Thoracic aorta (tissue), 2 donors: ENCODE measurements at places on chromosomes 7 and 10. TPM values are rescaled to one million over a fixed set of nuclear protein-coding genes. Genes with fewer than 3 reads are reported as not detected.

Gene RGS10
- total RNA-seq = 37.1 TPM

Gene TRIM56
- total RNA-seq = 44.5 TPM

Gene C10orf105
- total RNA-seq = not detected

Gene PHKG1
- total RNA-seq = 10.9 TPM

Gene SEMA3E
- 3.4 TPM for total RNA-seq

Gene HMX2
- total RNA-seq = not detected

Gene CLRN3
- not detected for total RNA-seq

Gene ARPC1A
- total RNA-seq = 76.3 TPM

Gene TLL2
- total RNA-seq = not detected

Gene CHN2
- total RNA-seq = 22.6 TPM

Gene HYCC1
- 82.2 TPM for total RNA-seq
